ENCODE measurements at places on chromosomes 3 and 15.

DNA sequence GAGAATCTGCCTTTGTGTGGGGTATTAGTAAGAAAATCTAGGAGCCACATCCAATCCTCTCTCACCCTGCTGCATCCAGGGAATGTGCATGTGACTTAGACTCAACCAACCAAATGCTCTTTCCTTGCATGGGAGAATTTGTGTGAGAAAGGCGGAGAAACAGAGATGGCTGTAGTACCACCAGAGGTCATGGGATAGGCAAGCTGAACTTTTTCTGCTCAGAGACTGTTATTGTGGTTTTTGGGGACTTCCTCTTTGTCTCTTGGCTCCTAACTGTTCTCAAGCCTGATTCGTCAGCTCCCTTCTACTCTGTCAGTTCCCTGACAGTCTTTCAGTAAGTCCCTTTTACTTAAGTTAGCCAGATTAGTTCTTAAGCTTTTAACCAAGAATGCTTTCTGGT lies 2.6 kb upstream of the ZSCAN2 start:
- DNase-seq: no peak

- no peak for DNase-seq
These were observed 155.2 kb downstream of the UACA start for GRCh38 chr15:70608144-70608543.

DNA sequence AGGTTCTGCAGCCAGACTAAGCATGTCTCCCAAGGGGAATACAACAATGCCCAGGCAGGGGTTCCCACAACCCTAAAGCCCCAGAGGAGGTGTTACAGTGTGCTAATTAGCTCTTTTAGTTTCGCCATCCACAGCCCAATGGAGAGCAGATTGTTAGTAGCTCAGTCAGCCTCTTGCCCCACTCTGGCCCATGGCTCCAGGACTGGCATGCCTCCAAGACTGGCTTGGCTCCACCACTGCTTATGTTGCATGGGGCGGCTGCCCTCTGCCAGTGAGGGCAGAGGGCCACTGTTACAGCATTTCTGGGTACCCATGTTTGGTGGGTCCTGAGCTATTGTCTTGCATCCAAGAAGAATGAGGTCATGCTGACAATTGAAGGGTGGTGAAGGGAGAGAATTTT lies 231.1 kb upstream of the MDFIC2 start:
- no peak for DNase-seq

DNA sequence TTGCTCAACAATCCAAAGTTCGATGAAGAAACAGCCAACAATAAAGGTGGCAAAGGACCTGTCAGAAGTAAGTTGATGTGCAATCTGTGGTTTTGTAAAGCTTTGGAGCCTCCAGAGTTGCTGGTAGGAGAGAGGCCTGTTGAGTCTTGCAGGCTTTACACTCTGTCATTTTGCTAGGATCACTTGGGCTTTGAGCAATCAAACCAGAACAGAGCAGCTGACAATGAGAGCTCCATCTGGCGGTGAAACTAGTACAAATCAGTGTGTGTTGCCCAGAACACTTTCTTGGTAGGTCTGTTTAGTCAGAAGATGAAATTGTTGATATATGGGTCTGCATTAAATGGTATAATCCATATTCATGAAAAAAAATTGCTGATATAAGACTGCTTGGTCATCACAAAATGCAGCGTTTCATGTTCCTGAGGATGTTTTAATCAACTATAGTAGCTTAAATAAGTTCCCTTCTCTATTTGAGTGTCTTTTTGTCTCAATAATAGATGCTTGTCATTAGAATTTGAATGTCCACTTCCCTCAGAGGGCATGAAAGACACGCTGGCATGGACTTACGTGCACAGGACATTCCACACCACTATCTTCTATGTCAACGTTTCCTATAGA lies 25.7 kb downstream of the TMOD2 start:
- no peak for DNase-seq

- no peak for DNase-seq
These were observed 85.0 kb upstream of the STAC start for GRCh38 chr3:36295296-36295695.

DNA sequence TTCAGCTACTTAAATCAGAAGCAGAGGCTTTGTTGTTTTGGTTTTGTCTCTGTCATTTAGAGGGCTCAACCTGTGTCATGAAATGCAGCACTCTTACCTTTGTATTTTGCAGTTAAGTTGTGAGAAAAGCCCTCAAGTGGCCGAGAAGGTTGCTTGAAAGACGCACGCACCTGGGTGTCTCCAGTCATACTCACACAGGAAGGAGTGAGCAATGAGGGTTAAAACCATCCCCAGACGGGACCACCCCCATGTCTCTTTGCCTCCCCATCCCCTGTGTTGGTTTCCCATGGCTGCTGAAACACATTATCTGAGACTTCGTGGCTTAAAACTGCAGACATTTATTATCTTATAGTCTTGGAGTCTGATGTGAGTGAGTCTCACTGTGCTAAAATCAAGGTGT lies 376.1 kb upstream of the CFAP20DC start:
- DNase-seq: no peak

- no peak for DNase-seq
These were observed 86.2 kb downstream of the DHX30 start for GRCh38 chr3:47888986-47889757.

GRCh38 chr15:29998033-29998432 lies 84.7 kb upstream of the GOLGA8J start:
- no peak for DNase-seq

DNA sequence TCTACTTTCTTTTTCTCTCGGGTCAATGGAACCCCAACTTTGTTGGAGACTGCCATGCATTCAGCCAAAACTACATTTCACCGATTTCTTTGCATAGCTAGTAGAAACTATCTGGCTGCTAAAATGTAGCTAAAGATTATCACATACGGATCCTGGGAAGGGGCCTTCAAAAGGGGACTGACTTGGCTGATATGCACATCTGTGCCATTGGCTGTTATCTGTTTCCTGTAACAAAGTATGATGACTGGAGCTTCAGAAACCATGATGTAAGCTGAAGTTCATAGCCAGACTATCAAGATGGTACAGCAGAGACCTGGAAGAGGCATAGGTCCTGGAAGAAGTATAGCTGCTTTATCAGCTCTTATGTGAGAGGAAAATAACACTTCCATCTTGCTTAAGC lies 179.1 kb downstream of the NSUN3 start:
- no peak for DNase-seq

DNA sequence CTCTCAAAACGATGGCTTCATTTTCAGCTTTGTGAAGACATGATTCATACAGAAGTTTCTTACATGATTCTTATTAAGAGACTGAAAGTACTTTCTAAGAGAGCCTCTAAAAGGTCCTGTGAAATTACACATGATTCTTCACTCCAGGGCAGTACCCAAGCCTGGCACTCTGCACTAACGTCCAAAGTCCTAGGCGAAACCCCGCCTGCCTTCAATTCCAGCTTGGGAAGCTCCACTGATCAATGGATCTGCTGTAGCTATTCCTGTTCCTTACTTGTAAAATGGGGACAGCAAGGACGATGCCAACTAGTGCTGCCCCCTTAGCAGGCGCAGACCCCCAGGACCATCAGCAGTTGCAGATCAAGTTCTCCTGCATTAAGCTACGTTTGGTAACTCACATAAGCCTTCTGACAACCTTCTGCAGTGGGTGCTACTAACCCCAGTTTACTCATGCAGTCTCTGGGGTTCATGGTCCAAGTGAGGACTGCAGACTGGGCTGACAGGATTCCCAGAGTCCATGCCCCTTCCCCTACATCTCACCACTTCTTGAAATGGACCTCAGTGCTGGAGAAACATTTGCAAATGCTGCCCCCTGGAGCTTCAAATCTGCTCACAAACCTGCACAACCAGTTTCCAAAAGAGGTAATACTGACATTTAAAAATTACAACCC lies 10.6 kb downstream of the CHCHD4 start:
- DNase-seq: no peak

DNA sequence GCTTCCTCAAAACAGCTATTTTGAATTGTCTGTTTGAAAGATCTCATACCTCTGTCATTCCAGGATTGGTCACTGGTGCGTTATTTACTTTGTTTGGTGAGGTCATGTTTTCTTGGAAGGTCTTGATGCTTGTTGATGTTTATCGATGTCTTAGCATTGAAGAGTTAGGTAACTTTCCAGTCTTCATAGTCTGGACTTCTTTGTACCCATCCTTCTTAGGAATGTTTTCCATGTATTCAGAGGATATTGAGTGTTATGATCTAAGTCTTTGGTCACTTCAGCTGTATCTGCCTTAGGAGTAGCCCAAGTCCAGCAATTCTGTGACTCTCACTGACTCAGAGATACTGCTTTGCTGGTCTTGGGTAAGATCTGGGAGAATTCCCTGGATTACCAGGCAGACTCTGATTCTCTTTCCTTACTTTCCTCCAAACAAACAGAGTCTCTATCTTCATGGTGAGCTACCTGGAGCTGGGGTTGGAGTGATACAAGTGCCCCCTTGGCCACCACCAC lies 398.6 kb downstream of the ZIC4 start:
- DNase-seq: no peak

- no peak for DNase-seq
These were observed 205.5 kb downstream of the STAG1 start for GRCh38 chr3:136546720-136547119.

DNA sequence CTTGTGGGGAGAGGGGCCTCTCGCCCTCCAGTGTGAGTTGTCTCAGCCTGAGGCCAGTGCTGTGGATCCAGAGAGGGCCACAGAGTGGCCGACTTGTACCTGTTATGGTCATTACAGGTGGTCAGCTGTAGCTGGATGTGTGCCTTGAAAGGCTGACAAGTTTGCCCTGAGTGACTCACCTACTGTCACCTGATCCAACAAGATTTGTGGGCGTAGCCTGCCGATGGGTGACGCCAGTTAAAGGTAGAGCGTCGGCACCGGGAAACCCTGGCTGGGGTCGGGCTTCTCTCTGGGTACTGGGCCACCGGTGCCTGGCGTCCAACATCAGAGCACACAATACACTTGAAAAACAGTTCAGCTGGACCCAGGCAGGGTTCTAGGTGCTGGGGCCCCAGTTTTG lies 2.8 kb upstream of the ISG20 start:
- DNase-seq: no peak

DNA sequence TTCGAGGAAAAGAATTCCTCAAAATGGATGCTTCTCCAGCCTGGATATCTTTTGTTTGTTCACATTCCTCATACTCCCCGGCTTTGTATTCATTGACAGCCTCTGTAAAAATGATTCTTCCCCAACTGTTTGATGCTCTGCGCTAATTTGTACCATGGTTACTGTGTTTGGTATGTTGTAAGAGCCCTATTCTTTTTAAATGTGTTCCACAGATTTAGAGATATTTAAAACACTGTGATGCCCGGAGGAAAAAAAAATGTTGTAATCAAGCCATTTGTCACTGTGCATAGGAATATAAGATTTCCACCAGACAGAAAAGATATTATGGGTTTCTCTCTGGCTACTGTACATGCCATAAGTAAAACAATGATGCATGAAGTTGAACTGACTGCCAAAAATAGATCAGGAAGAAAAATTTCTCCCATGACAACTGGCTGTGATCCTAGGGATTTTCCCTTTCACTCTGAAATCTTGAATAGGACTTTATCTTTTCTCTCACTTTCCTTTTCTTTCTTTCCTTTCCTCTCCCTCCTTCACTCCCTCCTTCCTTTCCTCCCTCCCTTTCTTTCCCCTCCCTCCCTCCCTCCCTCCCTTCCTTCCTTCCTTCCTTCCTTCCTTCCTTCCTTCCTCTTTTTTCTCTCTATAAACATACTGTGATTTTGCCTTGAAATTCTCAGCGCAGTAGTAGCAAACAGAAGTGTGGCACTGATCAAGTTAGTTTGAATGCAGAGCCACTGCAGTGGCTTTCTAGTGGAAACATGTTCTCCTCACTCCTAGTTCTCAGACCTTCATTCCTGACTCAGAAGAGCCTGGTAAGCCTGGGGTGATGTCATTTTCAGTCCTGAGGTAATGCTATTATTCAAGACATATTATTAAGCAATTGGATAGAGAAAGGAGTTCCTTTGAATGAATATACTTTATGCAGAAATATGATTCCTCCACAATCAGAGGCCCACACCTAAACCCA lies 254.9 kb upstream of the TBL1XR1 start:
- DNase-seq: no peak

DNA sequence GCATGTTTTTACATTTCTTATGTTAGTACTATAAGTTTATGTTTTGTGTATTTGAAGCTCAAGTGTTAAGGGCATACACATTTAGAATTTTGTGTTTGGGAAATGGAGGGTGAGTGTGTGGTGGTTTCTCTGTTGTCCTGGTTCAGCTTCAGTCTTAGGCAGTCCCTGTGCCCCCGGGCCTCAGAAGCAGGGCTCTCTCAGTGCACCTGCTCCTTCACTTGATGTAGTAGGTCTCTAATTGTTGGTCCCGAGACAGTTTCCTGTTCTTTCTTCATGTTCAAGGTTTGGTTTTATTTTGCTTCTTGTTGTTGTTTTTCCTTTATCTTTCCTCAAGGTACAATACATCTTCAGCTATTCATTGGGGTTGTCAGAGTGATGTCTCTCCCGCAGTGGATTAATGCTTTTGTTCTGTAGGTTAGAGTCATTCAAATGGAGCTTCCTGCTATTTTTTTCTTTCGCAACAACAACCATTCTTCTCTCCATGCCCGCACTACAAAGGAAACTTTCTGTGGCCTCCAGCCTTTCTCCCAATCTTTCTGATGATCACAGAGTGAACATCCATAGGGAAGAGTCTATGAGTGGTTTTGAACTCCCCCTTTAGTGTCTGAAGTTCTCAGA lies 177.8 kb upstream of the GOLGA6L4 start:
- no peak for DNase-seq

DNA sequence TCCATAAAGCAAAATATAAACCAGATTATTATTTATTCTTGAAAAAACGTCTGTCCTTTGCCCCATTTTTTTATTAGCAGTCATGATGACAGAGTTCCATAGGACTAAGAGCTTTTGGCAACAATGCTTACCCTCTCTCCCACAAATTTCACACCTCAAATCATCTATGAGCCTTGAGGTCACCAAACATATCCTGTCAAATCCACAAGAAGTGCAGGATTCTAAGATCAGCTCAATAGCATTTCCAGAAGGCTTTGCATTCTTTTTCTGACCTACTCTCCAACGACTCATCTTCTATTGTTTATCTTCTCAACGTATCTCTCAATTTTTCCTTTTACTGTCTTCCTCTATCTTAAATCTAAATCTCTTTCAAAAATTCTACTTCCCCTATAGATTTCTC lies 619.1 kb upstream of the BCHE start:
- DNase-seq: no peak

- DNase-seq: no peak
These were observed 3.1 kb downstream of the MYLK start for GRCh38 chr3:123880998-123881561.

All from vagina (tissue), 2 donors.